ENCODE measurements at places on chromosomes 12 and 14.

DNA sequence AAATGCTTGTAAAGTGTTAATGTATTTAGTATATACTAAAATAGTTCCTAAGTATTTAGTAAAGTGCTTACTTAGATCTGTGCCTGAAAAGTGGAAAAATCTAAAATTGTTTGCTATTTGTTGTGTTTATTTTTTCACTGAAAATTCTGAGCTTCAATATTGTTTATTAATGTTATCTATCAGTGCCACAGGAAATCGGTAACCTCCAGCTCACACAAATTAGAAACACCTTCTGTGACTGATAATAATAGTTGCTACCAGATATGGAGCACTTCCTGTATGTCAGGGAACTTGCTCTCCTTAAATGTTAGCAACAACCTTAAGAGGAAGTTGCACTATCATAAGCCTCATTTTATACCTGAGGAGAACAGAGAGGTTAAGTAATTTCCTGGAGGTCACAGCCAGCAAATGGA, 723 bp upstream of the LRP10 start:
- DNase-seq, result no peak

DNA sequence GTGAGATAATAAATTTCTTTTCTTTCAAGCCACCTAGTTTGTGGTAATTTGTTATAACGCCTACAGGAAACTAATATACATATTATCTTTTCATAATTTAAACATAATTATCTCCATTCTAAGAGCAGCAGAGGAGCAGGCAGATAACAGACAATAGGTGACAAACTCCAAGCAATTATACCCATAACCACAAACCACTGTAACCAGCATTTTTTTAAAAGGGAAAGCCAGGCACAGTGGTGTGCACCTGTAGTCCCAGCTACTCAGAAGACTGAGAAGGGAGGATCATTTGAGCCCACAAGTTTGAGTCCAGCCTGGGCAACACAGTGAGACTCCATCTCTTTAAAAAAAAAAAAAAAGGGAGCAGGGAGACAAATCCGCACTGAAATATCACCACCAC, 54.9 kb downstream of the ATF7 start:
- DNase-seq, result no peak

- DNase-seq, result no peak
These were observed 54.9 kb upstream of the USP15 start for GRCh38 chr12:62205346-62205745.

DNA sequence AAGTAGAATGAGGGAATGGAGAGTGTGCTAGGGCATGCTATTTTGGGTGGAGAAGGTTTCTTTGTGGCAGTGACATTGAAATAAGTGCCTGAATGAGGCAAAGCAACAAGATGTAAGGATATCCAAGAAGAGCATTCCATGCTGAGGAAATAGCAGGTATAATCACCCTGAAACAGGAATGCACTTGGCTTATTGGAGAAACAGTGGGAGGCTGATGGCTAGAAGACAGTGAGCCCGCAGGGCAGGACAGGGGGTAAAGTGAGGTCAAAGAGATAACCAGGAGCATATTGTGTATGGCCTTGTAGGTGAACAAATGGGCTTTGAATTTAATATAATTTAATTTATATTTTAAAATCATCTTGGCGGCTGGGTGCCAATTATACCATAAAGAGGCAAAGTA, 877.0 kb downstream of the DIO2 start:
- no peak for DNase-seq

DNA sequence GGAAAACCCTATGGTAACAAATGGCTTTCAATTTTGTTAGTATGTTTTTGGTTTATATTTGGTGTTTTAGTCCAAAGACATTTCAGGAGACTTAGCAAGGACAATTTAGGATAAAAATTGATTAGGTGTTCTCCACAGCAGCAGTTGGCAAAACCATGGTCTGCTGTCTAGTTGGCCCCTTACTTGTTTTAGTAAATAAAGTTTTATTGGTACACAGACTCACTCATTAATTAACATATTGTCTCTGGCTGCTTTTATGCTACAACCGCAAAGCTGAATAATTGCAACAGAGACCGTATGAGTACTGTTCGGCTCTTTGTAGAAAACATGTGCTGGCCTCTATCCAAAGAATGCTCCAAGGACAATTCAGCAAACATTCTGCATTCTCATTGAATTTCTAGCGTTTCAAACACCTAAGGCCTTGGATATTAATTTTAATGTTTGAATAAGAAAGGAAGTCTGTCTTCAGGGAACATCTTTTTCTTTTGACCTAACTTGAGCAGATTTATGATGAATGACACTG, 77.7 kb downstream of the CCDC92 start:
- DNase-seq, result no peak

DNA sequence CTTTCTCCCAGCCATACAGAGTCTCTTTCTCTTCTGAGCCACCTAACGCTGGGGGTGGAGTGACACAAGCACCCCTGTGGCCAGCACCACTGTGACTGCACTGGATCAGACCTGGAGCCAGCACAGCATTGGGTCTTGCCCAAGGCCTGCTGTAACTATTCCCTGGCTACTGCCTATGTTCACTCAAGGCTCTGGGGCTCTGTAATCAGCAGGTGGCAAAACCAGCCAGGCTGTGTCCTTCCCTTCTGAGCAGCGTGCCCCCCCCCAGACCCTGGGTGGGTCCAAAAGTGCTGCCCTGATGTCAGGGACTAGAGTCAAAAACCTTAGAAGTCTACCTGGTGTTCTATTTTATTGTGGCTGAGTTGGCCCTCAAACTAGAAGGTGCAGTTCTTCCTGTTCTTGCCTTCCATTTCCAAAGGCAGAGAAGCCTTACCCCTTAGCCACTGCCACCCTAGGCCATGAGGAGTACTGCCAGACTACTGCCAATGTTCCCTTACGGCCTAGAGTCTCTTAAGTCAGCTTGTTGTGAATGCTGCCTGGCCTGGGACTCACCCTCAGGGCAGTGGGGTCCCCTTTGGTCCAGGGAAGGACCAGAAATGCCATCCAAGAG, 49.9 kb downstream of the PELI2 start:
- no peak for DNase-seq

Data from right forelimb (tissue), 1 donor.